ENCODE measurements at places on chromosomes 12 and 14. TPM values are rescaled to one million over a fixed set of nuclear protein-coding genes. Genes with fewer than 3 reads are reported as not detected.

Gene FKBP11
- total RNA-seq: 3.4 TPM

Gene SLCO1A2
- total RNA-seq: not detected

Gene LRR1
- total RNA-seq: 5.1 TPM

Gene REP15
- total RNA-seq: 6.3 TPM

Gene PLEKHG3
- 16.6 TPM for total RNA-seq

Gene PLA2G1B
- total RNA-seq: not detected

Gene COX8C
- total RNA-seq: 0.94 TPM

Gene FGF6
- total RNA-seq: not detected

Gene ANKRD9
- total RNA-seq: 159 TPM

Gene CLEC4C
- total RNA-seq: not detected

Gene TTC6
- not detected for total RNA-seq

Gene METAP2
- 51.4 TPM for total RNA-seq

Gene CMTM5
- 0.27 TPM for total RNA-seq

Gene CLEC1B
- not detected for total RNA-seq

Gene SLC25A47
- total RNA-seq: not detected

Gene RTL1
- total RNA-seq: not detected
